ENCODE measurements at places on chromosomes 13 and 19.

GRCh38 chr13:71754407-71754974 lies 112.5 kb downstream of the DACH1 start:
- no peak for DNase-seq

GRCh38 chr13:111667757-111668156 lies 347.3 kb downstream of the TEX29 start:
- no peak for DNase-seq

- DNase-seq, result peak; percentile 74
Measured at GRCh38 chr19:662207-662961, 630 bp downstream of the RNF126 start.

- DNase-seq, result no peak
Measured at GRCh38 chr13:46131705-46132104, 26.9 kb upstream of the CPB2 start.

DNA sequence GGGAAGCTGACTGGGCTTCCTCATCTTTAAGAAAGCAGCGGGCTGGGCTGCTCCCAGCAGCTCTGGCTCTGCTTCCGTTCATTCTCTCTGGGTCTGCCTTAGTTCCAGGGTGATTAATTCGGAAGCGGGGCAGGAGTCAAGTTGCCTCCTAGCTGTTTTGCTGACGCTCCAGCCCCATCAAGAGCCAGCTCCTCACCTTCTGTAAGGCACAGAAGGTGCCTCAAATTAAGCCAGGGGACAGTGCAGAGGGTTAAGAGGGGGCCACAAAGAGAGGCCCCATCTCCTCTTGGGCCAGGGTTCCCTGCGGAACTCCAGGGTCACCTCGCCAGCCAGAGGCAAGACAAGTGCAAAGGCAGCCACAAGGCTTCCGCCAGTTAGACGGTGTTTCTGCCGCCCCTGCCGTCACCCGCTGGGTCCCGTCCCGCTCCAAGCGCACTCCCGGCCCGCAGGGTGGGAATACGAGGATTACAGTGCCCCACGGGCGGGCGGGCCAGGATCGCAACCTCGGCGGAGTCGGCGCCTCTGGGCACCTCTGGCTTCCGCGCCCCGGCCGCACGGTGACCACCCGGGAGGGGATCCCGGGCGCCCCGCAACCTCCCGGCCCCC lies 508 bp downstream of the SLC15A1 start:
- no peak for DNase-seq

- DNase-seq, result no peak
Measured at GRCh38 chr19:7899751-7900378, 3.8 kb upstream of the MAP2K7 start.

GRCh38 chr13:87356314-87356713 lies 314.9 kb upstream of the SLITRK5 start:
- DNase-seq, result no peak

GRCh38 chr19:56927791-56928207 lies 87.3 kb upstream of the PEG3 start:
- DNase-seq, result no peak

GRCh38 chr13:98270819-98271218 lies 93.8 kb upstream of the RNF113B start:
- DNase-seq, result no peak

DNA sequence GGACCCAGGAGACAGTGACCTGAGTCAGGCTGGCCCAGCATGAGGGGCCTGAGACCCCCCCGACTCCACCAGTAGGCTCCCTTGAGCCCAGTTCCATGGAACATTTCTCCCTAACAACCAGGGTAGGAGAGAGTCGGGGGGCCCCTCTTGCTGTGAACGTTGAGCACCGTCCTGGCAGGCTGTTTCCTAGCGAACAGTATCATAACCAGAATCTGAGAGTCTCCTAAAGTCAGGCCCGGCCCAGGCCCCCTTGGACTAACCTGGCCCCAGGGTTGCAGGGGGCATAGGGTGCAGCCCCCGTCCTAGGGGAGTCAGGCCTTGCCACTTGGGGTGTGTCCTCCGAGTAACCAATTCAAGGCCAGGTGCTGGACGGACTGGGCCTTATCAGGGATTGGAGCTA lies 13.7 kb downstream of the TMEM150B start:
- DNase-seq, result no peak

- DNase-seq, result no peak
Measured at GRCh38 chr19:30163663-30164062, 208.5 kb upstream of the ZNF536 start.

DNA sequence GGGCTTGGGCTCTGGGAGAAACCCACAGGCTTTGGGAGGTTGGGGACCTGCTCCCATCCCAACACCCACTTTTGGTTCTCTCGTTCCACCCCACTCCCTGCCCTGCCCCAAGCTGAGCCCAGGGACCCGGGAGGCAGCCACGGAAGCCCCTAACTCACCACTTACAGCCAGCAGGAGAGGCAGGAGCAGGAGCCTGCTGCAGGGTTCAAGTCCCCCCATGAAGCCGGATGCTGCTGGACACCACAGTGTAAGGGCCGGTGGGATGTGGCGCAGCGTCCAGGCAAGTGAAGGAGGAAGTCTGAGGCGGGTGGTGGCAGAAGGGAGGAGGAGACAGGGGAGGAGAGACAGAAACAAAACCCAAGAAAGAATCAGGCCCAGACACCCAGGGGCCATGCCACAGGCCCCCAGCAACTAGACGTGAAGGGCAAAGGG lies at the start of gene TYROBP:
TYROBP (minus strand) TSS at position 286 of the 432 bp plus-strand sequence; CDS start at position 219, 67 bp downstream.
- no peak for DNase-seq

GRCh38 chr13:102002287-102002686 lies 399.6 kb downstream of the FGF14 start:
- DNase-seq, result no peak

GRCh38 chr19:57317503-57317902 lies 2.8 kb upstream of the ZNF543 start:
- no peak for DNase-seq

DNA sequence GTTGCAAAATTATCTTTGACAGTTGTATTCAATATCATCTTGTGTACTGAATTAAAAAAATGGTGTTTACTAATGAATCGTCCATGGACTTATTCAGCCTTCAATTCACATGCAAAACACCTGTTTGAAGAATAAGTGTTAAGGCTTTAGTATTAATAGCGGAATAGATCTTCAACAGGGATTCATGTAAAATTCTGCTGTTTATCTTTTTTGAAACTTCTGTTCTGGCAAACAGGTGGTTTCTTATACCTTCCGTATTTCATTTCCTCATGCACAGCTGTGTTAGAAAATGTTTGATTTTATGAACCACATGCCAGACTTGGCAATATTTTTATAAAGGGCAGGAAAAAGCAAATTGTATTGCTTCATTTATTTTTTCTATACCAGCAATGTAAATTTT lies 255.7 kb downstream of the DACH1 start:
- DNase-seq, result no peak
